ENCODE measurements at places on chromosomes 2 and 18.

GRCh38 chr2:183455056-183455455 lies 330.8 kb downstream of the NUP35 start:
- peak; percentile 48 for DNase-seq

- DNase-seq, result no peak
Measured at GRCh38 chr2:127935337-127935736, 49.6 kb upstream of the AMMECR1L start.

DNA sequence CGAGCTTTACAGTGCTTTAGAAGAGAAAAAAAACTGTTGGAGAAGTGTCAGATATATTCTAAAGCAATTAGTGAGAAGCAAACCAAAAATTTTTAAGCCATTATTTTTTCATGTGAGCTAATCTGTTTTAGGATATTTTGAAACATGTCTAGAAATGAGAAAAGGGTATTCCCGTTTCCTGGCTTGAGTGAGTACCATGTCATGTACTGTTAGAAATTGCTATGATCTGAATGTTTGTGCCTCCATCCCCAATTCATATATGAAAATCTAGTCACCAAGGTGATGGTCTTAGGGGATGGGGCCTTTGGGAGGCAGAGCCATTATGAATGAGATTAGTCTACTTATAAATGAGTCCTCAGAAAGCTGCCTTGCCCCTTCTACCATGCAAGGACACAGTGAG lies 493.3 kb upstream of the GCFC2 start:
- DNase-seq, result no peak

DNA sequence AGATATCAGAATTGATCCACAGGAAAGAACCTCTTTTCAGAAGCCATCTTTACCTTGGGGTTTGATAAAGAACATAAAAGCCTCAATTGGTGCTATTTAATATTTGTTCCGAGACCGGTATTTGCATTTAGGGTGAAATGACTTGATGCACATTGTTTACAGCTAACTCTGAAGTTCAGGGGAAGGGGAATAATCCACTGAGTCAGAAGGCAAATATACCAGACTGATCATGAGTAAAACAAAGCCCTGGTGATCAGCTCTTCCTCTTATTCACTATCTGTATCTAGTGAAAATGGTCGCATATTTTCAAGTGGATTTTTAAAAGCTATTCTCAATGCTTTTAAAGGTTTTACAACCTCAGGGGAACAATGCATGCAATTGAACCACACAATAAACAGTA lies 53.0 kb upstream of the ATP8B1 start:
- no peak for DNase-seq

DNA sequence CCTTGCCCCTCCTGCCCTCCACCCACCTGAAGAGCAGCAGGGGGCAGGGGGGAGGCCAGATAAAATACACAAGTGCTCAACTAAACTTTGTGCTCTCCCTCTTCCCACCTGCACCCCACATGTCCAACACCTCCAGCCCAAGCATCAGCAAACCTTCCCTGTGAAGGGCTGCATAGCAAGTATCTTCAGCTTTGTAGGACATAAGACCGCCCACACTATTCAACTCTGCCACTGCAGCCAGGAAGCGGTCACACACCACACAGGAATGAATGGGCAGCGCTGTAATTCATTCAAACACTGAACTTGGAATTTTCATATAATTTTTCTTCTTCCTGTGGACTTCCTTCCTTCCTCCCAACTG lies 27.5 kb downstream of the TFCP2L1 start:
- DNase-seq, result no peak
